Endodermal cell (in vitro differentiated cells): ENCODE measurements at places on chromosomes 12 and 14. TPM values are rescaled to one million over a fixed set of nuclear protein-coding genes. Genes with fewer than 3 reads are reported as not detected.

DNA sequence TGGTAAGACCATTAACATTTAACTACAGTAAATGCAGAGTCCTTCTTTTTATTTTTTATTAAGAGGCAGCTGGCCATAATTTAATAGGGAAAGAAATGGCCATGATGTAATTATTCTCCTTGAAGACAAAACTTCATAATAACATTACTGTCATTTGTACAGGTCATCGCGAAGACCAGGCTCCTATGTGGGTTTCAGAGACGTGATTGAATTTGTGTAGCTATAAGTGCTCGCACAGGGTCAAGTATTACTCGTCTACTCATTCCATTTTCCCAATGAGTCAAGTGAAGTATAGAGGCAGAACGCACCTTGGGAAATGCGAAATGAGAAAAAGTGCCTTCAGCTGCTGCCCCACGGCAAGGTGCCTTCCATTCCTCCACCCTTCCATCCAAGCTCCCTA is 40.4 kb downstream of the EGLN3 start:
- no peak for DNase-seq

DNA sequence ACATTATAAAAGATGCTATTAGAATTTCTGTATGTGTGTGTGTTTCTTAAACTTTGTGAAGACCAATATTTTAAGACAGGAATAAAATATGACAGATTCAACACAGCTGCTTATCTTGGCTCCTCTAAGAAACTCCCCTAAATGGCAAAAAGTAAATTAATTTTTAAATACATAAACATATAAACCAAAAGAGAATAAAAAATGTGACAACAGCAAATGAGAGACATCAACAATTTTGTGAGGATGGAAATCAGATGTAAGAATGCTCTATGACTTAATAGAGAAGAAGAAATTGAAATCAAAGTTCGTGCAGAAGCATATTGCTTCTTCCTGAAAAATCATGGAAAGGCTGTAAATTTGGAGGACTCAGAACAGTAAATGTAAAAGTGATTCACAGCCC is 1083.8 kb downstream of the FLRT2 start:
- no peak for DNase-seq

GRCh38 chr14:87638196-87638595 is 354.8 kb downstream of the GALC start:
- DNase-seq = no peak

LALBA gene
- not detected in 2 replicates for total RNA-seq

DNA sequence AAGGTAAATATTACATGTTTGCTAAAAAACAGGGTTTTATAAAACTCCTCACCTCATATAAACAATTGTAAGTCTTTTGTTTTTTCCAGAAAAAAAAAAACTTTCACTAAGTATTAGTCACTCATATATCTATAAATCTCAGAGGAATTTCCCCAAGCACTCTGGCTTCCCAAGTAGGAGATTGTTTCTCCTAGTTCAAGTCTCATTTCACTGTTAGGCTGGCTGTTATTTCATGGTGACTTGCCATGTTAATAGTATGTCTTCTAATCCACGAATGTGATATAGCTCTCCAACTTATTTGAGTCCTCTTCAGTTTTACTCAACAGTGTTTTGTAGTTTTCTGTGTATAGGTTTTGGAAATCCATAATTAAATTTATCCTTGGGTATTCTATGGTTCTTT is 61.6 kb downstream of the CAPZA3 start:
- DNase-seq = no peak

NGB gene
- not detected in 3 replicates for total RNA-seq

GRCh38 chr12:10900530-10900929 is 8.8 kb downstream of the TAS2R13 start:
- DNase-seq = no peak

- DNase-seq = no peak
These were observed 34.9 kb downstream of the TRMT5 start for GRCh38 chr14:60945984-60946383.

DNA sequence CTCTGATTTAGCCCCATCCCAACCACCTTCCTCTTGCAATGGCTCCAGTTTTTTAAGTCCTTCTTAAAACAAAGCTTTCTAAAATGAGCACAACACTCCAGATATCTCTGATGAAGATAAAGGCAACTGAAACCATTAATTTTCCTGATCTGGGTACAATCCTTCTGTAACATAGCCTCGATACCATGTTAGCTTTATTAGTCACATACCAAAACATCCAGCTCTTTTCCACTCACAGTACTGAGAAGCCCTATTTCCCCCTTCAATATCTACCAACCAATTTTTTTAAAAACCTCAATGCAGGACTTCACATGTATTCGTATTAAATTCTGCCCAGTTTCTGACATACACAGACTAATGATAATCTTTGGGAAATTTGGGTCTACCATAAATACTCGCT is 105.9 kb downstream of the MED13L start:
- no peak for DNase-seq

PLEKHH1 gene
- total RNA-seq = 59.9 to 94.1 TPM (median 63.6 TPM) in 3 replicates

- no peak for DNase-seq
These were observed 29.5 kb upstream of the TDRD9 start for GRCh38 chr14:103898711-103899110.

DNA sequence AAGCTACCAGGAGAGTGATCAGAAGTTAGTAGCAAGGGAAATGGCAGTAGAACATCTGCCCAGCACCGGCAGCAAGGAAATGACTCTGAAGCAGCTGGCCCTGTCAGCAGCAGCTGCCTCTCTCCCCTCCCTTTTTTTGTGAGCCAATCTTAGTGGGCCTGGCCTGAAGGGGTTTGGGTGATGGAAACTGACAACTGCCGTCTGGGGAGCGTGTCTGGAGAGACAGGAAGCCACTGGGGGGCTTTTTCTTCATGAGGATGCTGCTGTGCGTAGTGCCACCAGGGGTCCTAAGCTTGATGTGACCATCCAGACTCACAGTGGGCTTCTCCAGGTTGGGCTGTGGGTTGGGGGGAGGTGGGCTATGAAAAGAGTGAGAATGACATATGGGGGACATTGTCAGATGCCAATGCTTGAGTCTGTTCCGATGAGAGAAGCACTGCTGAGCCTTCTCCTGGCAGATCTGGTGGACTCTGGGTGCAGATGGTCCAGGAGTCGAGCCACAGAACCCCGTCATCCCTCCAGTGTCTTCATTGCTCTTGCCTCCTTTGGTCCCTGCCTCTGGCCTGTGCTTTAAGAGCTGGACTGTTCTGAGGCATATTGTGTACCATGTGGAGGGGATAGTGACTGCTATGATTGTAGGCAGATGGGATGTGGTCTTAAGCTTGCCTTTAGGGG is 87.6 kb upstream of the HIF1A start:
- peak; percentile 67 for DNase-seq

DNA sequence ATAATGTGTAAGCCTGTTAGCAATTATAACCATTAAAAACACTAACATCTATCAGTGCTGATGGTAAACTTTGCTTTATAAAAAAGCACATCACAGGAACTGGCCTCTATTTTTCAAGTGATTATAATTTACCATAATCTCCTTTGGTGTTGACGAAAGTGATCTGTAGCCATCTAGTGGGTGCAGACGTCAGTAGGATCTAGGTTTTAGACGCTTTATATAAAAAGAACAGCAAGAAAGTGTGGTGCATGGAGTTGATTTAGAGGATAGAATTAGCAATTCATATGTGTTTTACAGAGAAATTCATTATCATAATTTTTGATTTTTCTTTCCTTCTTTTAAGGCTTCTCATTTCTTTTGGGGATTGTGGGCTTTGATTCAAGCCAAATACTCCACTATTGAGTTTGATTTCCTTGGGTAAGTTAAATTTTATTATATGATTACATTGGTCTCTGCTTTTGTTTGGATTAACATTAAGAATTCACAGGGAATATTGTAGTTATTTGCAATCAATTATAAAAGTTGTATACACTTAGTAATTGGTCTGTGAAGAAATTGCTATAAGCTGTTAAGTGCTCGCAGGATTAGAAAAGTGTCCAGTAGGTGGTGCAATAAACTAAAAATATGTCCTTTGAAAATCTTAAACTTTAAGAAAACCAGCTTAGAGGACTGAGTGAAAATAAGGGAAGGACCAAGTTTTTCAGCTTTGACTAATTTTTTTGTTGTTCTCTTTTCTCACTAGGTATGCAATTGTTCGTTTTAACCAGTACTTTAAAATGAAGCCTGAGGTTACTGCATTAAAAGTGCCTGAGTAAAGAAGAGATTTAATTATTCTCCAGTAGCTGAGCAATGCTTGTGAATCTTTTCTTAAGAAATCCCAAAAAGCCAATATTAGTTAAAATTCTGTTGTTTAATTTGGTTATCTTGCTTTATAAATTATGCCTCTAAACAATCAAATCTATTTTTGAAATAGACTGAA is 59.5 kb downstream of the ETNK1 start:
- no peak for DNase-seq

NAV3 gene
- 1.5 and 1.9 TPM in 2 replicates for total RNA-seq

- no peak for DNase-seq
These were observed 17.8 kb upstream of the PPP2R5C start for GRCh38 chr14:101743701-101744100.
